Posterior cingulate gyrus (tissue), 11 donors: ENCODE measurements at places on chromosomes 7 and 10.

DNA sequence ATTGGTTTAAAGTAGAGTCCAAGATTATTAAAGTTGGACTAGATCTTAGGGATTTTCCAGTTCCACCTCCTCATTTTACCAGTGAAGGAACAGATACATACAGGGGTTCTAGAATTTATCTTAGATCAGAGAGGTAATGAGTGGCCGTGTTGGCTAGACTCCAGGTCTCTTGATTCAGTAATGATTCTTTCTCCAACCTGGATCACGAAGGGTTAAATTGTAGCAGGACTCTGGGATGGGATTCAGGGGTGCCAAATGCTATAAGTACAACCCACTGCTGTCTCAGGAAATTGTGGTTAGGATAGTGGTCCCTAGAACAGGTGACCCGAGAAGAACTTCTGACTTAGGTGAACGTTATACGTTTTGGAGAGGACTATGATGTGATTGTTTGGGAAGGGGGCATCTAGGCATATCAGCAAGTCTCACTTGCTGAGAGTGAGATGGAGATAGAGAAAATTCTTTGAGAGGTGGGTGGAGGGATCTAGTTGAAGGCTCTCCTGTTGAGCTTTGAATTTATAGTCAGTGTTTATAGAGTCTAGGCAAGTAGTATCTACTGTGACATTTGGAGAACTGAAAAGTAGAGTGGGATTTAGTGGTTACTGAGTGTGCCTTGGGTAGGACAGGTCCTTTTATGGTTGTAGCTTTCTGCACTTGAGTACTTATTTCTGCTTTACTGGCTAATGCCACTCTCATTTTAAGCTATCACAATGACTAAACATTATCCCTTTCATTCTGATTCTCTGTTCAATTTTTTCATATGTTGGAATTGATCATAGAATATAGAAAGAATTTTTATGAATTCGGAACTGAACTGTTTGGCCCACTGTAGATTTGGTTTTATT lies 58.3 kb downstream of the ST7 start:
- no peak for DNase-seq

GRCh38 chr10:4867520-4868356 lies 41.7 kb downstream of the AKR1E2 start:
- no peak for DNase-seq

GRCh38 chr10:48366261-48366660 lies 59.8 kb downstream of the MAPK8 start:
- DNase-seq = no peak

DNA sequence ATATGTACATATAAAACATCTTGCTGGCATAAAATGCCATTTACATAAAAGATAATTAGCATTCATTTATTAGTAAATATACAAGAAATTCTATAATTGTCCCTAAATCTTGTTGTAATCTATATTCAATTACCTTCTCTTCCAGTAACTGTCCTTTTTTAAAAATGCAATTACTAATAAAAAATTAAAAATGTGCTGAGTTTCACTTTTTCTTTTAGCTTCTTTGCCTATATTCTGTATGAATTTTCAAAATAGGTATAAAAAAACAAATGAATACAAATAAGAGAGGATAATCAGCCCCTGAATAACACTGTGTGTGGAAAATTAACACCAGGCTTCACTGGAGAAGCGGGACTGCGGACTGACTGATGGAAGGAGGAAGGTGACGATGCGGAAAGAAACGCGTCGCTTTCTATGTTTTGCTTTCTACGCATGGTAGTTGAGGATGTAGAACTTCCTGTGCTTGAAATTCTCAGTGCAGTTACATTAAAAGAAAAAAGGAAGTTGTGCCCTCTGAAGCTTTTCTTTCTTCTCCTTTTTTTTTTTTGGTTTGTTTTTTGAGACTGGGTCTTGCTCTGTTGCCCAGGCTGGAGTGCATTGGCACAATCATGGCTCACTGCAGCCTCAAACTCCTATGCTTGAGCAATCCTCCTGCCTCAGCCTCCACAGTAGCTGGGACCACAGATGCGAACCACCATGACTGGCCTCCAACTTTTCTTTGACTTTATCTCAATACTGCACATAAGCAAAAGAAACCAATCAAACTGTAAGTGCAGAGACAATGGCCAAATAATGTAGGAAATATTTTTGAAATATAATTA lies 7.4 kb upstream of the ZMYND11 start:
- no peak for DNase-seq

DNA sequence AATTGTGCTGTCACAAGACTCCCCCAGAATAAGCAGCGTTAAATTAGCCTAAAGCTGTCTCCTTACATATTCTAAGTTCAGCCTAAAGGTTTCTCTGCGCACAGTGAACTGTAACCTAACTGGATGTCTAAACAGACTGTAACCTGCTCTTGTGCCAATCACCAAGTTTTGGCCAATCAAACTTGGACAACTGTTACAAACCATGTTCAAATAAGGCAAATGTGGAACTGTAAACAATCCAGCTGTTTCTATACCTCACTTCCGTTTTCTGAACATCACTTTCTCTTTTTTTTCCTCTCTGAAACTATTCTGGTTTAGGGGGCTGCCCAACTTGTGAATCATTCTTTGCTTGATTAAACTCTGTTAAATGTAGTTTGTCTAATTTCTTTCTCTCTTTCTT lies 252.2 kb upstream of the HABP2 start:
- no peak for DNase-seq

GRCh38 chr10:133019651-133020050 lies 68.1 kb upstream of the ADGRA1 start:
- DNase-seq = no peak

GRCh38 chr7:143177374-143178119 lies 5.7 kb upstream of the TAS2R39 start:
- no peak for DNase-seq
